Activated T-helper 9 cell treated with anti-CD3 and anti-CD28 coated beads, Interleukin-2, amount 50 U/mL, for 16 hours (primary cell): ENCODE measurements at places on chromosomes 2 and 18.

DNA sequence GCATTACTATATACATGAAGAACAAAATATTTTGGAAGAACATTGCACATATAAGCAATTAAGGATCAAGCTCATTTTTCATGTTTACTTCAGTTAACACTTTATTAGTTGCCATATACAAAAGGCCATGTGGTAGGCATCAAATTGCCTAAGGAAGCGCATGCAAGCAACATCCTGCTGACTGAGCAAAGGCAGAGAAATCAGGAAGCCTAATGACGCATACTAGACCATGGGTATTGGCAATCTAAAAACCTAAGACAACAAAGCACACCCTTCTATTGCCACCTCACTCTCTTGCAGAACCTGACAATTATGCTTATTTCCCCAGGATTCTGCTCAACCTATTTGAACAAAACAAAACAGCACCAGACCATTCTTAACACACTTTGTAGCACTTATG lies 171.9 kb downstream of the STK39 start:
- no peak for DNase-seq

DNA sequence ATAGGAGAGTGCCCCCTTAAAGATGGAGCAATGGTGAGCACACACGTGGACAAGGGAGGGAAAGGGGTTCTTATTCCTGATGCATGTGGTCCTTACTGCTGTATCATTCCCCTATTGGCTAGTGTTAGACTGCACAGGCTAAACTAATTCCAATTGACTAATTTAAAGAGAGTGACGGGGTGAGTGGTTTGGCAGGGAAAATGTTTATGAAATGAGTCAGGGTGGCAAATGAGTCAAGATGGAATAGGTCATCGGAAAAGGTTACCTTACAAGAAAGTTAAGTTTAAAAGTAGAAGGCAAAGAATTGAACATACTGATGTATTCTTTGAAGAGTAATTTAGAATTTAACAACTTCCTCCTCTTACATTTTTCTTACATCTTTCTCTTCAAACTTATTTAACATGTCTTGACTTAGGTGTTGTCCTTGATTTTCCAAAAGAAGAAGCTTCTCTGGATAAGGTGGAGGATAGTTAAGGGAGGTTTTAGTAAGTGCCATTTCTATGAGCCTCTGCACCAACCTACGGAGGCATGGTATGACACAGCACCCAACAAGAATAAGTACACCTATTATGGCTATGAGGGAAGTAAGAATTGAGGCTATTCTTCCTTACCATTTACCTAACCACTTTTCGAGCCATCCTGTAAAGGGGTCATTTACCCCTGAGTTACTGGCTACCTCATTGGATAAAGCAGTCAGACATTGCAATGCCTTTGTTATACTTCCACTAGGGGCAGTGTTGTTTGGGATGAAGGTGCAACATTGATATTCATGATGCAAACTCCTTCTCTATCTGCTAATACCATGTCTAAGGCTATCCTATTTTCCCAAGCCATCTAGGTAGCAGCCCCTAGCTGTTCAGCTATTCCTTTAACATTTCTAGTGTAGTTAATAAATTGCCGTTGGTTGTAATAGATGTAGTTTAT lies 1345.8 kb upstream of the LRRTM1 start:
- DNase-seq = no peak

GRCh38 chr18:75462178-75462832 lies 34.8 kb upstream of the SMIM21 start:
- no peak for DNase-seq

- DNase-seq = no peak
Observed at GRCh38 chr2:9889812-9890261, 46.6 kb downstream of the TAF1B start.

DNA sequence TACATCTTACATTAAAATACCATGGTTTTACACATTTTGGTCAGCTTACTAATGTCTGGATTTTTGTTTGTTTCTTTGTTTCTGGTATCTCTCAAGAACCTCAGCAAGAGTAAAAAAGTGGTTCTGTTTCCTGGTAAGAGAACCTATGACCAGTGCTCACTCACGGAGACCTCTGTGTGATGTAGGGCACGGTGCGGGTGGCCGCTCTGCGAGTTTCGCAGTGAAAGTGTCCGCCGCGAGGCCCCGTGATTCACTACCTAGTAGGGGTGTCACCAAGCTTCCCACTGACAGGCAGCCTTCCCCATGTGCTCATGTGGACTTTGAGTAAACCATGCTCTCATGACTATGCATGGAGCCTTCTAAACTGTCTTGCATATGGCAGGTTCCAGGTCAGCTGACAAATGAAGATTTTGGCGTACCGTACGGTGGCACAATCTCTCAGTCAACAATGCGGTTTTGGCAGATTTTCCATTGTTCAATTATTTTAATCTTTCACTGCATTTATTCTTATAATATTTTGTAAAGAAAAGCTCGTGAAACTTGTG lies 137.3 kb downstream of the DCDC2C start:
- DNase-seq = no peak

GRCh38 chr2:121080013-121080772 lies 204.8 kb downstream of the TFCP2L1 start:
- DNase-seq = no peak

GRCh38 chr2:102677244-102678215 lies 58.2 kb downstream of the SLC9A2 start:
- DNase-seq = no peak

DNA sequence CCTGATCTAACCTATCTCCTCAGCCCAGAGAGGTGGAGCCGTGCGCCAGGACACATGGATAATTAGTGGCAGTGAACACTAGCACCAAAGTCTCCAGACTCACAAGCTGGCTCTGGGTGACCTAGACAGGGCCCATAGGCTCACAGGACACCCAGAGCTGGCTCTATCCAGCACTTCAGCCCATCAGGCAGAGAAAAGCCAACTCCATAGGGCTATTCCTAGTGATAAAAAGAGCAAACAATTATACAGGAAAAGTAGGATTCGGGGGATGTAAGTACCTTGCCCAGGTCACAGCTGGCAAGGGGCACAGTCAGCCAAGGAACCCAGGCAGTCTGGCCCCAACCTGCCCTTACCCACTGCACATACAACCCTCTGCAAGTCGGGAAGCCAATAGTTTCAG lies 178.6 kb downstream of the TNS1 start:
- no peak for DNase-seq

DNA sequence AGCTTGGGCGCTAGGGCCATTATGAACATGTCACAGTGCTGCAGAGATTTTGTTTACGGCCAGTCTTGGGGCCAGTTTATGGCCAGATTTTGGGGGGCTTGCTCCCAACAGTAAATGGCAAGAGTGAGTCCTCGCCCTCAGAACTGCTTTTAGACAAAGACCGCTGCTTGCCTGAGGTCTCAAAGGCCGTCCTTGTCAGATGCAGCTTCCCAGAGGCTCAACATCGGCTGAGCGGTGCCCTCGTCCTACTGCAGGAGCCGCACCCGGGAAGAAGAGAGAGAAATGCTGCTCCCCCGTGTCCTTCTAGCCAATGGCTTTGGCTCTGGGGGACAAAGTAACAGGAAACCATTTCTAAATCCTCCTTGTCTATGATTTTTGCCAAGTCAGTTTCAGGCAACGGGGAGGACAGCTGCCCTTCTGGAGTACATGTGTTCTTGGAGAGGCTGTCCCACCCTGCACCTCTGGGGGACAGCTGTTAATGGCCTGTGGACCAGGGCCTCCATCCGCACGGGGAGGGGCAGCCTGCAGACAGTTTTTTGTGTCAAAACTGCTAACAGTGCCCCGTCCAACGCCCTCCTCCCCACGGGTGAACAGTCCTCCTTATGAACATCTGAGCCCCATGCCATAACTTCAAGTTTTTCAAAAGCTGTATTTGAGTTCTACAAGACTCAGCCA lies 66.1 kb downstream of the C18orf63 start:
- DNase-seq = no peak

DNA sequence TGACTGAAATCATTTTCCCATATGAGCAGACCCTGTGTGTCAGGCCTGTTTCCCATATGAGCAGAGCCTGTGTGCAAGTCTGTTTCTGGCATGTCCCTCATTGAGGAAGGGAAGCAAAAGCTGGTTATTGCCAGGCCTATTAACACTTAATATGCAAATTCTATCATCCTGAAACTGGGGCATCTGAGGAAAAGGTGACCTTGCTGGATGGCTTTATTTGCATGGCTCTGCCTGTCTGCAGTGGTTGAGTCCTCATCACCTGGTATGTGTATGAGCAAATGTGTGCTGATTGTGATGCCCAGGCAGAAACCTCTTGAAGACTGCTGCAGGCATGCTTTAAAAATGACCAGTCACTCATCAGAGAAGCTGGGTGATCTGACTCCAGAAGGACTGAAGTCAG lies 31.2 kb downstream of the EIF4E2 start:
- DNase-seq = no peak

DNA sequence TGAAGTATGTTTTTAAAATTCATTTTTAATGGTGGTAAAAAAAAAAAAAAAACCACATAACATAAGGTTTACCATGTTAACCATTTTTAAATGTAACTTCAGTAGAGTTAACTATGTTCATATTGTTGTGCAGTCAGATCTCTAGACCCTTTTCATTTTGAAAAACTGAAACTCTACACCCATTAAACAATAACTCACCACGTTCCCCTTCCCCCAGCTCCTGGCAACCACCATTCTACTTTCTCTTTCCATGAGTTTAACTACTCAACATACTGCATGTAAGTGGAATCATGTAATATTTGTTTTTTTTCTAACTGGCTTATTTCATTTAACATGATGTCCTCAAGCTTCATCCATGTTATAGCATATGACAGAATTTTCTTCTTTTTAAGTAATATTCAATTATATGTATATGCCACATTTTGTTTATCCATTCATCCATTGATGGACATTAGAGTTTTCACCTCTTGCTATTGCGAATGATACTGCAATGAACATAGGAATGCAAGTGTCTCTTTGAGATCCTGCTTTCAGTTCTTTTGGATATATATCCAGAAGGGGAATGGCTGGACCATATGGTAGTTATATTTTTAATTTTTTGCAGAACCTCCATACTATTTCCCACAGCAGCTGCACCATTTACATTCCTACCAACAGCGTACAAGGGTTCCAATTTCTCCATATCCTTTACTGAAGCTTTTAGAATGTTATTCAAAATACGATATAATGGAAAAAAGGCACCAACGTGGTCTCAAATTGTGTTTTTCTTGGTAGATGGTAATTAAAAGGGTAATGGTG lies 91.0 kb downstream of the SPTBN1 start:
- no peak for DNase-seq

DNA sequence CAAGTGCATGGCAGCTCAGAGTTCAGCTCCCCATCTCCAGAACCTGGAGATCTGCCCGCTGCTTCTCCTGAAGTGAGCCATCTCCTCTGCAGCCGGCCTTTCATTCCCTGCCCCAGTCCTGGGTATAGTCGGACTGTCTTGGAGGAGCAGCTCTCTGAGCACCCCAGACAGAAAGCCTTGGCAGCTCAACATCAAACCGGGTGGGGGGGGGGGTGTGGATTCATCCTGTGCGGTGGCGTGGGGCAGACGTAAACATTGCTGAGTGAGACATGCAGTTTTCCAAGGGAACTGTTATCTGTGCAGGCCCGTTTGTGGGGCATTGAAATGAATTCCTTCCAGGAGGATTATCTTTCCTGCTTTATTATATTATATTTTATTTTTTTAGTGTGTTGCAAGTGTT lies 125.9 kb upstream of the MYCN start:
- no peak for DNase-seq

DNA sequence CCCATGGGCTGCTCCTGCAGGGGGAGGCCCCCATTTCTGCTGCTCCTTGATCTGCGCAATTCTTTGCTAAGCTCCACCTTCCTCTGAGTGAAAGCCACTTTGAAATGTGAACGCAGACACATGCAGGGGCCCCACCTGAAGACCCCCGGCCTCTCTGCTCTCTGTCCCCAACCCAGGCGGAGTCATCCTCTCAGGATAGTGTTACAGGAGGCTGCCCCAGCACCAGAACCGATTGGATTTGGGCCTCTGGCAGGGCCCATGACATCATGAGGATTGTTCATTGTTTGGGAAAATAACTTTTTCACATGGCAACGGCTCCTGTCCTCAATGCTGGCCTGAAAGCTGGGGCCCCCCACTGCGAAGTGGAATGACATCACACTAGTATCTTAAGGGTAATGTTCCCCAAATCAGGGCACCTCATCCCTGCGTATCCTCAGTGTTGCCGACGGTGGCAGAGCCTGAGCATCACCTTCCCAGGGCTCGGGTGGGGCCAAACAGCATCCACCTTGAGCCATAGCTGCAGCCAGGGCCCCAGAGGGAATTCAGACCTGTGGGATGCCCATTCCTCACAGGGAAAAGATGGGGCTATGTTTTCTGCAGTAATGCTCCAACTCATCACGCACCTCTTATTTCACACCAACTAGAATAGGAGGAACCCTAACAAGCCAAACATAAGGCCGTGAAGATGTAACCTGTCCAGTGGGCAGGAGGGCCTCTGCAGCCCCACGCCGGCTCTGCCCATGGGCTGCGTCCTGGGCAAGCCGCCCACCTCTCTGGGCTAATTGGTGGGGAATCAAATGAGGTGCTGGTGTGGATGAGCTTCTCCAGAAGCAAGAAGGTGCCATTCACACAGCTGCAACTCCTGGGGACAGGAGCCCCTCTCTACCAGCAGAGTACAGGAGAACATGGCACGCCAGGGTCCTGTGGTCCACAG lies 2.7 kb upstream of the ERFE start:
- DNase-seq = no peak

GRCh38 chr2:157784169-157784822 lies 91.8 kb downstream of the ACVR1 start:
- no peak for DNase-seq

DNA sequence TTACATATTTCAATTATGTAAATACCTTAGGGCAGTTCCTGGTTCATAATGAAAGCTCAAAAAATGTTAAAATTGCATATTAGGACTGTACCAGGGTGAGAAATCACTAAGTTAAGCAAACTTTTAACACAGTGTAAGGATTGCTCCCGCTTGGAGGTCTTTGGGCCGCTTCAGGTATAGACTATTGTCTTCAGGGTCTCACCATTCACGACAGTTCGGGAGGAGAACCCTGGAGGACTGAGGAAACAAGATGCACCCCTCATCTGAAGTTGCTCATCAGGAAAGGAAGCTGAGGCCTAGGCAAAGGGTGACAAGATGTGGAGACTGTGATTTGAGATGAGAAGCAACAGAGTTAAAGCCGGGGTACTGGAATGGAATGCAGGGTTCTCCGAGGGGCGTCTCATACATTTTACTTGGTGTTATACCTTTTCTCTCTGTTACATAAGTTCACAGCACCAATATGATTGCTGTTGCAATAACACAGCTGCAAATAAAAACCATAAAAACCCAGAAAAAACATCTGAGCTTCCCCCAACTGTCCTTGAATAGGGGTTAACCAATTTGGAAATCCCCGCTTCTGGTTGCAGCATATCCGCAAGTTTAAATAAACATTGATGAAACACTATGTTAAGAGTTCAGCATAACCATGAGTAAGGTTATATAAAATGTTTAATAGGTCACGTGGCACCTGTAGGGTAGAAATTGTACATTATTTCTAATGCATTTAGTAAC lies 40.1 kb downstream of the FBXO48 start:
- DNase-seq = no peak
